ENCODE measurements at places on chromosomes 1 and 21.

- DNase-seq: no peak
Measured at GRCh38 chr1:173224949-173225348, 17.8 kb upstream of the TNFSF4 start.

DNA sequence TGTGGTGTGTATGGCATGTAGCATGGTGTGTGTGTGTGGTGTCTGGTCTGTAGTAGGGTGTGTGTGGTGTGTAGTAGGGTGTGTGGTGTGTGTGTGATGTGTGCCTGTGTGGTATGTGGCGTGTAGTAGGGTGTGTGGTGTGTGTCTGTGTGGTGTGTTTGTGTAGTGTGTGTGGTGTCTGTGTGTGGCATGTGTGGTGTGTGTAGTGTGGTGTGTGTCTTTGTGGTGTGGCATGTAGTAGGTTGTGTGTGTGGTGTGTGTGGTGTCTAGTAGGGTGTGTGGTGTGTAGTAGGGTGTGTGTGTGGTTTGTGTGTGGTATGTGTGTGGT is 85.5 kb downstream of the SYT2 start:
- no peak for DNase-seq

DNA sequence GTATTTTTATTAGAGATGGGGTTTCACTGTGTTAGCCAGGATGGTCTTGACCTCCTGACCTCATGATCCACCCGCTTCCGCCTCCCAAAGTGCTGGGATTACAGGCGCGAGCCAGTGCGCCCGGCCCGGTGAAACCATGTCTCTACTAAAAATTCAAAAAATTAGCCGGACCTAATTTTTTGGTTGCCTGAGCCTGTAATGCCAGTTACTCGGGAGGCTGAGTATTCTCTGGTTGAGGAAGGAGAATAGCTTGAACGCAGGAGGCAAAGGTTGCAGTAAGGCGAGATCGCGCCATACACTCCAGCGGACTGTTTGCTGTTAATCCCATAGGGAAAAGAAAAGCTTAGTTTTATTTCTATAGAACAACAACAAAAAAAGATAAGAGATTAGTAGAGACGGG is 29.9 kb upstream of the HJV start:
- no peak for DNase-seq

GRCh38 chr1:44238660-44239059 is 25.4 kb downstream of the DMAP1 start:
- no peak for DNase-seq

DNA sequence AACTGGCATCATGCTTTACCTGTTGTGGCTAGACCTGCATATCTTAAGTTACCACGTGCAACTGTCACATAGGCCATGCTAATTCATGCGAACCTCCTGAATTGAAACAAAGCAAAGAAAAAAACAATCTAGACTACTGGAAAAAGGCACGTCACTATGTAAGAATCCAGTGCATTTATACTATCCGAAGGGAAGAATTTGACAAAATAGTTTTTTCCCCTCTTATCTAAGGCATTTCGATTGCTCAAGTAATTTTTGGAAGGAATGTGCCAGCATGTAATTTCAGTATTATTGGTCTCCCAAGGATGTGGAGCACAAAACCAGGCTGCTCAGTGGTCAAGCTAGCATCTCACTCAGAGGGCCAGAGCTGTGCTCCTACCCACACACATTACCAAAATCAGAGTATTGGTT is 31.5 kb upstream of the C1orf198 start:
- no peak for DNase-seq

DNA sequence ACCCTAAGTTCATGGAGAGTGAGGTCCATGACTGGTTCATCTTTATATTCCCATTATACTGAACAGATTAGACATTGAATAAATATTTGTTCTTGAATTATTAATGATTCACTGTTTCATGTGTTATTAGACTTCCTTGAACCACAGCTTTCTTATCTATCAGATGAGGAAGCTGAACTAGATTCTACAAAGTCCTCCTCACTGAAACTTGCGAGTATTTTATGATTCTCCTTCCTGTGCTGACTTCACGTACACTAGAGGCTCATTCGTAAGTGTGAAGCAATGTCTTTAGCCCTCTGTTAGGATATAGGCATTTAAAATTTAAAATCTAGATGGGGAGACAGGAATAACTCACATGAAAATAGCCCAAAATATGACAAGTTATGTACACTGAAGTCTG is 95.6 kb upstream of the IRF2BP2 start:
- DNase-seq: no peak

- DNase-seq: no peak
Measured at GRCh38 chr1:198623752-198624647, 14.8 kb upstream of the PTPRC start.

- no peak for DNase-seq
Measured at GRCh38 chr1:162317621-162318020, 59.0 kb downstream of the SPATA46 start.

- DNase-seq: no peak
Measured at GRCh38 chr1:207221934-207222351, 99.5 kb upstream of the CD55 start.

DNA sequence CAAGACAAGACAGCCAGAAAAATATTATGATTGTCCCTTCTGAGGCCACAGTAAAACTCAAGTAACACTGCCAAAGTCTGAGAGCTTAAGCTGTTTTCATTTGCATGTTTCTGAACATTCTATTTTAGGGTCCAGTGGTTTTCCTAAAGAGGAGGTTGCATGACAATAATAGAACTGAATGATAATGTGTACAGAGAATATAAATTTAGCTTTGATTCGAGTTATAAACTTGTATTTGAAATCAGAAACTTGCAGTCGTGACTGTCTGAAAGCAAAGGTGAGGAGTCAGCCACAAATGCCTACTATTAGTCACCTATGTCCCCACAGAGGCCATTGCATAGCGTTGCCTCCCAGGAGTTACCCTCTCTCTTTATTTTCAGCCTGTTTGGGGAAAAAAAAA is 363.1 kb upstream of the ADGRL2 start:
- DNase-seq: no peak

DNA sequence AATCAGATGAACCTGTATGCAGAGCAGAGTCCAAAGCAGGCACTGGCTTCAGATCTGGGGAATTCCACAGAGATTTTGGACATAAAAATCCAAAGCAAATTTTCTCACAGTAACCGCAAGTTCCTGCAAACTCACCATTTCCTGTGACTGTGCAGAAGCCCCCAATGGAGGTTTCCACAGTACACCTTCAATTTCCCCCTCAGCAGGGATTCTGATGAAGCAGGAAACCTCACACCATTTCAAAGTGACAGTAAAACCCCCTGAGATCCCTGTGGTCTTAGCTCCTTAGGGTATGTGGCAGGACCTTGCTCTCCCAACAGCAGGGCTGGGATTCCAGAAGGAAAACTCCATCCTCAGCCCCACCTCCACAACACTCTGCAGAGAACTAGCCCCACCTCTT is 6.0 kb upstream of the TGFBR3 start:
- no peak for DNase-seq

DNA sequence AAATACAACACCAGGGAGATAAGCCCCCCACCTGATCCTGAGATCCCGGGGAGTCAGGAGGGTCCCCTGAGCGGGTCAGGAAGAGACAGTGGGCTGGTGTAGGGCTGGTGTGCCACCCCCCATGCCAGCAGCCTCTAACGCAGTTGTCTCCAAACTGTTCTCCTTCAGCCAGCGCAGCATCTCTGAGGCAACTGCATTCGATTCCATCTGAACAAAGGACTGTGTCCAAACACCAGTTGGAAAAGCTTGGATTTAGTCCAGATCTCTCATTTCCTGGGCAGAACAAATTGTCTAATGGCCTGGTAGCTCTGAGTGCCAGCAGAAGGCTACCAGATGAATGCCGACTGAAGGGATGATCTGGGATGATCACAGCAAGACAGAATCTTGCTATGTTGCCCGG is 44.1 kb upstream of the EIF4G3 start:
- no peak for DNase-seq

DNA sequence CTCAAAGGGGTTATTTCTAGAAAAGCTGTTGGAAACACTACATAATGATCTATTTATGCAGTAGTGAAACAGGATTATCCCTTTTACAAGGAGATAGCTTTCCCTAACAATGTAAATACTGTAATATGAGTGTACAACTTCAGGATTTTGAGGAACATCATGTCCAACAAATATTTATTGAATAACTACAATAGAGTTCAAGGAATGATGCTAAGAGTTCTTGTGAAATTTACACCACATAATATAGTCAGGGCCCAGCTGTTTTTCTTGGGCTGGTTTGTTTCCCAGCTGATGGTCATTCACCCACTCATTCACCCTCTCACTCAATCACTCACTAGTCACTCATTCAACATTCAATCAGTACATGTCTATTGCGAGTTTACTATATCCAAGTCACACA is 12.3 kb upstream of the LYPLAL1 start:
- no peak for DNase-seq

GRCh38 chr1:68346188-68346808 is 103.5 kb downstream of the RPE65 start:
- no peak for DNase-seq

DNA sequence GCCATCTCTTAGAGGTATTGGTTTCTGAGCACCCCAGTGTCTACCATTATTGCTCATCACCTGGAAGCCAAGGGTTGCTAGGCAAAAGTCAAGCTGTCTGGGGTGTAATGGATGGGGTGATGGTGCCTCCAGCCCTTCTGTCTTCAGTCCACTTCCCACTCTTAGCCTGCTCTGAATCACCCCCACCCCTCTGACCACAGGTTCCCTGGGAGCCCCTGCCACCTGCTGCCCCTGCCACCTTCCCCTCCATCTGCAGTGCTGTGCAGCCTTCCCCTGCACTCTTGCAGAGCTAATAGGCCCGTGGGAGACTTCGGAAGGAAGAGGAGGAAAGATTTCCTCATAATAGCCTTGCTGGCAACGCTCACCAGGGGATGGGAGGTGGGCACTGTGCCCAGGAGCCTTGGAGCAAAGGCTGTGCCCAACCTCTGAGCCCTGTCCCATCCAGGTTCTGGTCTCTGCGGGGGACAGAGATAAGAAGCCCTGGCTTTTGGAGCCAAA is 35.5 kb downstream of the CAPN2 start:
- DNase-seq: no peak

DNA sequence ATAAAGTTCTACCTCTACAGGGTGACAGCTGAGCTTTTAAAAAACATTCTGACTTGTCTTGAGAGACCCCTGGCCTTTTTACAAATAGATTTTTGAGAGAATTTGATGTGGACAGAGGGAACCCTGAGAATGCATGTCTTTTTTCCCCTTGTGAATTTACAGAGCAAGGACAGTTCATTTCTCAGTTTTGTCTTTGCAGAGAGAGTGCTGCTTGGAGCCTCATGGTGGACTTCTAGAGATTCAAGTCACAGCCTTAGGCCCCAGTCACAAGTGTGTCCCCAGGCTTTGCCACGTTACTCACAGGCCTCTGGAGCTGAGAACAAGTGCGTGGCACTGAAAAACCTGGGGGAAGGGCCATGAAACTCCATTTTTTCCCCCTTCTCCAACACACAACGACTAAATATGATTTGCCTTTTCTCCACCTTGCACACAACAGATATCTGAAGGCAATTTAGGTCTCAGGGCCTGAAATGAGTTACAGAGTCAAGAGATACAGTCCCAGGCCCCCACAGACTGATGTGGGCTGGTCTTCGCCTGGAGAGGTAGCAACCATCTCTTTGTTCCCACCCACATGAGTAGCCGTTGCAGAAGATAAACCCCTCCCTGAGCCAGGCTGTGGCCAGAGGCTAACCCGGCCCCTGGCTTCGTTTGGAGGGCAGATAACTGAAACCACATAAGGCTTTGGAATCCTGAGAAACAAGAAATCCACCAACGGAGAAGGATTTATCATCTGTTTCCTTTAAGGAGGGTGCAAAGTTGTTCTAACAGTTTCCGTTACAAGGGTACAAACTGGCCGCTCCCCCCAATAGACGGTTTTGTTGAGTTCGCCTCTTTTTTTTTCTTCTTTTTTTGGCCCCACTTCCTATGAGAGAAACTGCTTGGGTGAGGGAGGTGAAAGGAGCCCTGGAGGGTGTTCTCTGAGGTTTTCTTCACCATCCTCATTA is 1.0 kb upstream of the PIGV start:
- DNase-seq: no peak

- no peak for DNase-seq
Measured at GRCh38 chr1:66267201-66267940, 266.6 kb upstream of the SGIP1 start.

DNA sequence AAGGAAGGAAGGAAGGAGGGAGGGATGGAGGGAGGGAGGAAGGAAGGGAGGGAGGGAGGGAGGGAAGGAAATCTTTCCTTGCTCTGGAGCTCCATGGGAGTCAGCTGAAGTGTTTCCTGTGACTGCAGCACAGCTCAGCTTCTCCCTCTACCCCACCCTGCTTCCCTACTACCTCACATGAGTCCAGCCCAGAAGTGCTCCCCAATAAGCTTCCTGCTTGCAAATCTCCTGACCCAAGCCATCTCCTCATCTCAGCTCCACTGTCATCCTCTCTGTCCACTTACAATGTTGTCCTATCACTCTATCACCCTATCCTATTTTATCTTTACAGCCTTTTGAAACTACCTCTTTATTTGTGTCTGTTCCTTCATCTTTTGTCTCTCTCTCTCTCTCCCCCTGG is 52.9 kb upstream of the SSBP3 start:
- no peak for DNase-seq

DNA sequence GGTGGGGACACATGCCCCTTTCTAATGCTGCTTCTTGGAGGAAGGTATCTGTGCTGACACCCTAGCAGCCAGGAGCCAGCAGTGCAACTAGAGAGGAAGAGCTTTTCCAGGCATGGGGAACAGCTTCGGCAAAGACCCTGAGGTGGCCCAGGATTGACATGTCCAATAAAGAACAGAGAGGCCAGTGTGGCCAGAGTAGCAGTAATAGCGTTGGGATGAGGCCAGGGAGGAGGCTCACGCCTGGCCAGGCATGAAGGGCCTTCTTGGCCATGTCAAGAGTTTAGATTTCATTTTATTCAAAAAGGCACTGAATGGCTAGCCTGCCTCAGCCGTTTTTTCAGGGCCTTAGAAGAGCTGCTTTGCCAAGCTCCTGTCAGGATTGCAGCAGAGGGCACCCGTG is 16.3 kb upstream of the ADAMTSL4 start:
- DNase-seq: no peak

GRCh38 chr1:5640845-5641244 is 351.4 kb downstream of the NPHP4 start:
- no peak for DNase-seq

GRCh38 chr21:37337831-37338230 is 28.7 kb upstream of the DYRK1A start:
- DNase-seq: no peak

GRCh38 chr1:184531296-184531695 is 144.5 kb downstream of the C1orf21 start:
- no peak for DNase-seq

- no peak for DNase-seq
Measured at GRCh38 chr1:92037400-92037799, 7.6 kb downstream of the EPHX4 start.

DNA sequence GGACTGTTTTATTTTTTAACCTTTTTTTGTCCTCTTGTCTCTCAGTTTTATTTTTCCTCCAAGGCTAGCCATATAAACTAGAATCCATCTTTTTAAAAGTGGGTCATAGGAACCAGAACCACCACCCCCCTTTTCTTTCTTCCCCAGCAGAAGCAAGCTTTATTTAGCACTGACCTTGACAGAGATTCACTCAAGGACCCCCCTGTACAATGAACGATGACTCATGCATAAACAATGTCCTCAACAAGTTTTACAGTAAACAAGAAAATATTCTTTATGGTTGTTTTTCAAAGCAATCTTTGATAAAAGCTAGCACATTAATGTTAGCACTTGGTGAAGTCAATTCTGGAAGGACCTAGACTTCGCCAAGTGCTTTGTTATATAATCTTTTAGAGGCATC is 14.1 kb downstream of the PKN2 start:
- DNase-seq: no peak

- no peak for DNase-seq
Measured at GRCh38 chr1:158019171-158019868, 25.9 kb downstream of the KIRREL1 start.

Data from T-helper 9 cell (primary cell).